ENCODE measurements at places on chromosomes 6 and 20.

DNA sequence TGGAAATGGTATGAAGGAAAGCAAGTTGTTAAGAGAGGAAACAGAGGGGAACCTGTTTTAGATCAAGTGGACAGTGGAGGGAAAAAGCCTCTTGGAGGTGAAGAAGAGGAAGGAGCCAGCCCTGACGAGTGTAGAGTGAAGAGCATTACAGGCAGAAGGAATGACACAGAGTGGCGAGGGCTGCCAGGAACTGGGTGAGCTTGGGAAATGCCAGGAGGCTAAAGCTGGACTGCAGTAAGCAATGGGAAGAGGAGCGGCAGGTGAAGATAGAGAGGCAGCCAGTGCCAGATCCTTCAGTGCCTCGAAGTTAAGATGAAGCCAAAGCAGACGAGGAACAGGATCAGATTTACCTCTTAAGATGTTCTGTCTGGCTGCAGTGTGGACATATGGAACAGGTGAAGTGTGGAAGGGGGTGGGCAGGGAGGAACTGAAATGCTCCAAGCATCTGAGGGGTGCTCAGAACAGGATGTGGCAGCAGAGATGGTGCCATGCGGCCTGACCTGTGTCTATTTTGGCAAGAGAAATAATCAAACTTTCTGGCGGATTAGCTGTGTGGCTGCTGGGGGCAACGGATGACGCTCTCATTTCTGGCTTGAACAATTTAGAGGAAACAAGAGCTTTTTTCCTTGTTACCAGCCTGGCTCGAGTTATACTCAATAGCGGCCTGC lies 748.4 kb downstream of the PTPRT start:
- no peak for DNase-seq

DNA sequence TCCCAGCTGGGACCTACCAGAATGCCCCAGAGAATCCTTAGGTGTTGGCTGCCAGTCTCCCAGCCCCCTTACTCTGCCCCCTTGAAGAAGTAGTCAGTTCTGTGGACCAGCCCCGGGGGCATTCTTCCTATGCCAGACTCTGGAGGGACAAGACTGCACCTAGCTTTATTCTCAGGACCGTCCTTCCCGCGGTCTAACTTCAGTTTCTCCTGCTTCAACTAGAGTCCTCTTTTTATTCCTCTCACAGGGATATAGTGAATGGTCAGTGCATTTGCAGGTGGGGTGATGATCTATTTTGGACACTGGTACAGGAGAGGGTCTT lies 35.9 kb upstream of the MDFI start:
- DNase-seq = no peak

- no peak for DNase-seq
Measured at GRCh38 chr6:84218091-84218490, 9.4 kb downstream of the CEP162 start.

DNA sequence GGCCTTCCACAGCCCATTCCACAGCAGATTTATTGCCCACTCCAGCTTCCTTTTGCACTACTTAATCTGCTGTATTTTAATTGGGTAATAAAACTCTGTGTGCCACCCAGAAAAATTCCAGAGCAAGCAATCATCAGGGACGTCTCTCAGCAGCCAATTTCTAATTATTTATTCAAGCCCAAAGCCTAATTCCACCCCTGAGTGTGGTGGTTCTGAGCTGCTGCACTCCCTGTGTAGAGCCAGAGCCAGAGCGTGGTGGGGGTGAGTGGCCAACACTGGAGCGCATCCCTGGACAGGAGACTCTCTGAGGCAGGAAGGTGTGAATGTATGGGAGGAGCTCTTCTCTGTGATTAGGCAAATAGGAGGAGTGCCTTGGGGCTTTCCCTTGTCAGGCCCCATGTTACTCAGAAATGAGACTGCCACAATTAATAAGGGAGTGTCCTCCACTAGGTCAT lies 66.1 kb downstream of the CD24 start:
- no peak for DNase-seq

- no peak for DNase-seq
Measured at GRCh38 chr6:37623666-37624065, 74.0 kb downstream of the MDGA1 start.

DNA sequence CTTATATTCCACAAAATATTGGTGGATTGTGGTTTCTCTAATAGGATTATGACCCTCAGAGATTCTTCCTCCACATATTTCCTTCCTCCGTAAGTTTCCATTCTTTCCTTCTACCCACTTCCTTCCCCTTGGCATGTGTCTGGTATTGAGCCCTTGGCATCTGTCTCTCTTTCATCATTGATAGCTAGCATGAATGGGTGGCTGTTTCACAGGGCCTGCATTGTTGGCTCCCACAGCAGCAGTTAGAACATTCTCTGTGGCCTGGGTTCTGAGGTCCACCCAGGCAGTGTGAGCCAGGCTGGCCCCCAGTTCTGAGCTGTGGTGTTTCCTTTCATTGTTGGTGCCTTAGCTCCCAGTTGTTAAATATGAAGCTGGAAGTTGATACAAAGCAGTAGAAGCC lies 125.3 kb downstream of the ANKS1A start:
- DNase-seq = no peak

DNA sequence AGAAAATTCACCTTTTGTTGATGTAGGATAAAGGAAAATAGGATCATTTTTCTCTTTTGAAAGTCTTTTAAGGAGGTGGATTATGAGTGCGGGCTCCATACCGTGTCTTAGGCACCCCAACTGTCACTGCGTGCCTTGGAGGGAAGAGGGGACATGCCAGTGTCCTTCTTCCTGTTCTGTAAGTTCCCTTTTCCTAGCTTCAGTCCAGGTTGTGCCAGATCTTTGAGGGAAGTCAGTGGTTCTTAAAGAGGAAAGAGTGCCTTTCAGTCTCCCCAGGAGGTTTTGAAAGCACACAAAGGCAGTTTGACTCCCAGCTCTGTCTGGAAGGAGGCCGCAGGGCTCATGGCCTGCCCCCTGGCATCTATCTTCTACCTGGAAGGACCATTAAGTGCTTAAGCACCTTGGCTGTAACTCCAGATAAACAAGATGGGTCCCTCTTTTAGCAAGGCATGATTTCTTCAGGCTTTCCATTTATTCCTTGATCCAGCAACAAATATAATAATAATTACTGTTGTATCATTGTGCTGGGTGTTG lies 13.0 kb downstream of the EFCAB8 start:
- DNase-seq = no peak

DNA sequence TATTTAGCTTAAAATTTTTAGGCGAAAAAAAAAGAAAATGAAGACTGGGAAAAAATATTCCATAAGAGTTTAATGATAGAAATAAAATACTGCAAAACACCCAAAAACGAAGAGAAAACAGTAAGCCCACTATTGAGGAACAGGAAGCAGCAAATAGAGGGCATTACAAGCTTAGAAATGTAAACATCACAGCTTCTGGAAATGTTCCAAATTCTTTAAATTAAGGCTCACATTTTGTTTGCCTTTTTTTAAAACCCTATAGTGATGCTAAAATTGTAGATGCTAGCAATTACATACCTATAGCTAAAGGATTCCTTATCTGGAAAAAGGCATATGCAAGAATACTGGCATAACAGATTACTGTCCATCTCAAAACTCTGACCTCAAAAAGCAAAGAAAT lies 248.6 kb downstream of the KHDRBS2 start:
- DNase-seq = no peak

- no peak for DNase-seq
Measured at GRCh38 chr20:63224412-63225081, 8.6 kb upstream of the YTHDF1 start.

DNA sequence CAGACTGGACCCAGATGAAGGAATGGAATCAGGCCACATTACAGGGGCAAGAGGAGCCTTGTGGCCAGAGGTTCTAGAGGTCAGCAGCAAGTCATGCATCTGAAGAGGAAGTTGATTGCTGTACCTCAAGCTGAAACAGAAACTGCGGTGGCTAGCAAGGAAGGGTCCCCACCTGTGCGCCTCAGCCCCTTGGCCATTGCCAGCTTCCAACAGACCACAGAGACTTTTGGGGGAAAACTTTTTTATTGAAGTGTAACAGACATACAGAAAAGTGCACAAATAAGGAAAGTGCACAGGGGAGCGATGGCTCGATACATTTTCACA lies 26.8 kb upstream of the SLC9A8 start:
- no peak for DNase-seq

DNA sequence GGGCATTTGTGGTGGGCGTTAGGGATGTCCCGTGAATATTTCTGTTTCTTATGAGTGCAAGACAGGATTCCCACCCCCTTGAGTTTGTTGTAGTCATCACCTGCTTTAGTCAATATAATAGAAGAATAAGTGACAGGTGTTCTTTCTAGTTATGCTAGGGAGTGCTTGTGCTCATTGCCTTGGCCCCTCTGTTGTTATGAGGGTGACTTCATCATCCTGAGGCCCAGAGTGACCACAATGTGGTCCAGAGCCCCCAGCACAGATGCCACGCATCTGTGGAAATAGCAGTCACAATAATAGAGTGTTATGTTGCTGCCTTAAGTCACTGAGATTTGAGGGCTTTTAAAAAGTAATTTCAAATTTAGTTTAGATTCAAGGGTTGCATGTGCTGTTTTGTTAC lies 42.4 kb downstream of the GGTLC1 start:
- DNase-seq = no peak

DNA sequence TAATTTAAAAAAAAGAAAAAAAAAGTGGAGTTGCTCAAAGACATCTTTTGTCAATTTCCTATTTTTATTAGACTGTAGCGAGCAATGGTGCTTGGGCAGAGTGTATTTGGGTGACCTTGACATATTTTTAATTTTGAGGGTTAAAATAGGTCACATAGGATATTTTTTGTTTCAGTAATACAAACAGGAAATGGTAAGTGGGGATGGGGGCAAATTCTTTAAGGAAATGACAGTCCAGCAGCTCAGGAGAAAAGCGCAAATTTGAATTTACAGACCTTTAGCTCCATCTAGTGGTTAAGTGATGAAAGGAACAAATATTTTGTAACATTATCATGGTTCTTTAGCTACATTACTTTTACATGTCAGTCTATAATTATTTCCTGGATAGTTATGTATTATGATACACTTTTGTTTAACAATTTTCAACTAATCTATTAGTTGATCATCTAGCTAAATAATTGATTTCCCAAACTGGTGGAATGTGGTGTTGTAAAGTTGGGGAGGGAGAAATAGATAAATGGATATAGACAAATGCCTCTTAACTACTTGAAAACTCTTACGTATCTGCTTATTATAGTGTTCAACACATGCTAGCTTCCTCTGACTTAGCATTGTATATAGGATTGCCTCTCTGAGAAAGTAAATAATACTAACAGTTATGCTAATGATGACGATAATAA lies 10.0 kb downstream of the CITED2 start:
- DNase-seq = peak; percentile 28

DNA sequence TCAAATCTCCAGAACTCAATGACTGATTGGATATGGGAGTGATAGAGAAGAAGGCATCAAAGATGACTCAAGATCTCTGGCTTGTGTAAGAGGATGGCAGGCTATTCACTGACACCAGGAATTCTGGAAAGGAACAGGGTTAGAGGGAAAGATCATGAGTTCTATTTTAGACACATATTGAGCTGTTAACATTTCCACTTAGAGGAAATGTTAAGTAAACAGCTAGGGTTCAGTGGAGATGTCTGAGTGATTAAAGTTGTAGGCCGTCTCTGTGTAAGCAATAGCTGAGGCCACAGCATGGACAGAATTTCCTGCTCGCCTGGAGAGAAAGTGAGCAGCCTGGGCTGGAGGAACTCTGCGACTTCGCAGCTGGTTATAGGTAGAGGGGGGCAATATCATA lies 21.0 kb downstream of the ZC3H12D start:
- DNase-seq = no peak

DNA sequence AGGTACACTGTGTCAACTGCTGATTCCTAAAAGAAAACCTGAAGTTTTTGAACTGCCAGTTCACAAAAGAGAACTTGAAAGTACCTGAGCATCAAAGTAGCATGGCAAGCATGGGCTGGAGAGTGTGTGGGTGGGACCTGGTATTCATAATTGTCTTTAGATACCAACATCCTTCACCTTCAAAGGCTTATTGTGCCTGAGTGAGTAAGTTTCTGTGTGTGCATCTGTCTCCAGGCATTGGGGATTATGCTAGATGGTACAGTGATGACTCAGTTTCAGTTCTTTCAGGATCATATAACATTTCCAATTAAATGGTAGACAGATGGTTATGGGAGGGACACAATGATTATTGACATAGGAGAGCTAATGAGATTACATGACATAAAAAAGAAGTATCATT lies 238.5 kb downstream of the ZFAND3 start:
- peak; percentile 20 for DNase-seq

DNA sequence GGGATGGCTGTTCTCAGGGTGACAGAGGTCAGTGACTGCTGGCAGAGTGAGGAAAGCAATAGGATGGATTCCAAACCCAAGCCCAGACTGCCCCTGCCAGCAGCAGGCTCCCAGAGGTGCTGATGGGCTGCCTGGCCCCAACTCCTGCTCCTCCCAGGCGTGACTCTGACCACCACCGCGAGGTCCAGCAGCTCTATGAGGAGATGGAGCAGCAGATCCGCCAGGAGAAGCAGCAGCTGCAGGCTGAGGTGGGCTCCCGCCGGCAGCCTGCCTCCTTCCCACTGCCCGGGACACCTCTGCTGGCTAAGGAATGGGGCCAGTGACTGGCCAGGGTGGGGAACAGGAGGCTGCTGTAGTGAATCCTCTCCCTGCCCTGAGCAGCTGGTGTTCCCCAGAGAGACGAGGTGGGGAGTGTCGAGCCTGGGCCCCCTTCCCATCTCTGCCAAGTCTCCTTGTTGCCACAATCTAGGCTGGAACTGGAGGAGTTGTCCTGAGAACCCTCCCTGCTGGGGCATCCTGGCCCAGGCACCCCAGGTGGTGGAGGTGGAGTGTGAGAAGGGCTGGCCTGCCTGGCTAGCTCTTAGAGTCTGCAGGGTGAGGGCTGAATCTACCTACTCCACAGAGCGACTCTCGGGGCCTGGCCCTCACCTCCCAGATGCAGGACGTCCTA lies 20.4 kb downstream of the RAB44 start:
- DNase-seq = no peak

DNA sequence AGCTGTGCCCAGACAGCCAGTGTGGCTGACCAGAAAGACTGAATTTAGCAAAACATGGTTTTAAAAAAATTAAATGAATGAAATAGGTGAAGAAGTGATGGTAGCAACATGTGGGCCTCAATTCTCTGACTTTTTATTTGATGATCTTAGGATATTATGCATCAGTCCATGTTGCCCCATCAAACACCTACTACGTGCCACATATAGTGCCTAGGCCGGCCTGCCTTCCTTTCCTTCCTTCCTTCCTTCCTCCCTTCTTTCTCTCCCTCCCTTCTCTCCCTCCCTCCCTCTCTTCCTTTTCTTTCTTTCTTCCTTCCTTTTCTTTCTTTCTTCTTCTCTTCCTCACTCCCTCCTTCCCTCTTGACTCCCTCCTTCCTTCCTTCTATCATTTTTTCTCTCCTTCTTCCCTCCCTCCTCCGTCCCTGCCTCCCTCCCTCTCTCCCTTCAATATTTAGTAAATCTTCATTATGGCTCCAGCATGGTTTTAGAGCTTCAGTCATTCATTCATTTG lies 209.8 kb downstream of the TSHZ2 start:
- no peak for DNase-seq
